Amniotic epithelial cell (primary cell): ENCODE measurements at places on chromosomes 6 and 20.

- no peak for DNase-seq
Measured at GRCh38 chr6:130666786-130667185, 160.4 kb upstream of the SMLR1 start.

- DNase-seq: no peak
Measured at GRCh38 chr6:144395826-144396225, 110.7 kb downstream of the UTRN start.

- peak; percentile 6 for DNase-seq
Measured at GRCh38 chr6:123030282-123030681, 34.2 kb downstream of the CLVS2 start.

DNA sequence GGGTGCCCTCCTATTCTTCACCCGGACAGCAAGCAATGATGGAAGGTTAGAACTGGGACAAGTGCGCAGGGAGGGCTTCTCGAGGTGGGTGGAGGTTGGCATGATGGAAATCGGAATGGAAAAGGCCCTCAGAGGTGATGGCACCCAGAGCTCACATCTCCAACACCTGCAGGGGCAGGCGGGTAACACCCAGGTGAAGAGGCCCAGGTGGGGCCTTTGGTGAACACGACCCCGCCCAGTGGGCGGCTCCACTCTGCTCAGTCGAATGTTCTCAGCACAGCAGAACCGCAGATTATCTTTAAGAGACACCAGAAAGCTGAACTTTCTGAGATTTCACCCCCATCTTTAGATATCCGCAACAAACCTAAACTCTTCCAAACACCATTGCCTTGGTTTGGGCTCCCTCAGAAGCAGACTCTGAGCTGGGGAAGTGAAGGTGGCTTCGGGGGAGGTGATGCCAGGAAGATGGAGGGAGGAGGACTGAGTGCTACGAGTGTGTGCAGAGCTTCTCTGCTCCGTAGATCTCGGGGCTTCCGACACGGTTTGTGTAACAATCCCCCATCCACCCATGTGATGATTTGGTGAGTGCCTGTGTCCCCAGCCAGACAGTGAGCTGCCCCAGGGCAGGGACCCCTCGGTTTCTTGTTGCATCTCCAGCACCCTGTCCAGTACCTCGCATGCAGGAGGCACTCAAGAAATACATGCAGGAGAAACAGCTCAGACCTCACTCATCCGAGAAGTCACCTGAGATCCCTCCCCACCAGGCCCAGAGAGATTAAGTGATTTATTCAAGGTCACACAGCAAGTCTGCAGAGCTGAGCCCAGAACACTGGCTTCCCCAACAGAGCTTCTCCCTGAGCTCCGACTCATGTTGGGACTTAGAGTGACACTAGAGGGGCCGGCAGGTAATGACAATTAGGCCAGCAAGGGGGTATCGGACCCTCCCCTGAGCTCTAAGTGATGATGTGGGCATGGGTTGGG lies 45.4 kb downstream of the BPIFB1 start:
- no peak for DNase-seq

GRCh38 chr6:73586416-73586974 lies 65.7 kb upstream of the EEF1A1 start:
- peak; percentile 71 for DNase-seq
